ENCODE measurements at places on chromosomes 7 and 10.

DNA sequence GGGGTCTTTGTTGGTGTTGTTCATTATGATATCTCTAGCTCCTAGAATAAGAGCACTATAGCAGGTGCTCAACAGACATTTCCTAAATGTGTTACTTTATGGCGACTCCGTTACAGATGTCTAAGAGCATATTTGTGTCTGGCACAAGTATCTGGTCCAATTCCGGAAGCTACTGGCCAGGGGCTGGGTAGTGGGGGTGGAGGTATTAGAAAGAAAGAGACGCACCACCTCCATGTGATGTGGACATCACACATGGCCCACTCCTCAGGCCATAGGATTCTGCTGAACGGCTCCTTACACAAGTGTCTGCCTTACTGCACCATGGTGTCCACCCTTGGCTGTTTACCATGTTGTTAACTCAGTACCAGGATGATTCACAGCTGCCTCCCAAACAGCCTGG is 296.8 kb upstream of the MKI67 start:
- DNase-seq, result no peak

GRCh38 chr10:76149602-76150138 is 718.2 kb downstream of the LRMDA start:
- DNase-seq, result no peak

- DNase-seq, result no peak
These were observed 104.7 kb downstream of the ICA1 start for GRCh38 chr7:8157296-8157695.

DNA sequence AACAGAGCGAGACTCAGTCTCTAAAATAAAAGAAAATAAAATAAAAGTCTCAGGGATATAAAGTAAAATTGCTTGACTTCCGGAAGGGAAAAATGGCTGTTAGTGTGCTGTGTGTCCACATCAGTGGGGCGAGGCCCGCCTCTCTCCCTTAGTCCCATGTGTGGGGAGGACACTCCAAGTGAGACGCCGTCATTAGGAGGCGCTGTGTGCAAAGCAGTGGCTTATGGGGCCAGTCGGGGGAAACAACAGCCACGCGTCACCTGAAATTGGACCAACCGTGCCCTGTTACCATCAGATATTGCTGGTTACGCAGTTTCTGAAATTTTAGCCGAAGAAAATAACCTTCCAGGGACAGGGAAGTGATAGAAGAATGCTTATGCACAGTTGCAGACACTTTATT is 15.8 kb downstream of the SFXN4 start:
- no peak for DNase-seq

GRCh38 chr7:82429408-82429807 is 14.2 kb downstream of the CACNA2D1 start:
- no peak for DNase-seq

DNA sequence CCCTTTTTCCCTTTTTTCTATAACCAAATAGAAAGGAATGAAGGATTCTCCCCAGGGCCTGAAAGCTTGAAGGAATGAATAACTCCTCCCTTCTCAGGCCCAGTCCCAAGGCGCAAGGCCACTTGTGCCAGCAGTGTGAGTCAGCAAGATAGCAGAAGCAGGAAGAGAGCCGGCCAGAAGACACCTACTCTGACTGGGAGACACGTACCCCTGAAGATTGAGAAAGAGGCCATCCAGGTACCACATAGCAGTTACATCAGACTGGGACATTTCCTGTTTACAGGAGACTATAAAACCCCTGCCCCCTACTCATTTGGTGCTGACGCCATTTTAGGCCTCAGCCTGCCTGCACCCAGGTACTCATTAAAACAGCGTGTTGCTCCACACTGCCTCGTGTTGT is 65.5 kb downstream of the LRRC17 start:
- no peak for DNase-seq

DNA sequence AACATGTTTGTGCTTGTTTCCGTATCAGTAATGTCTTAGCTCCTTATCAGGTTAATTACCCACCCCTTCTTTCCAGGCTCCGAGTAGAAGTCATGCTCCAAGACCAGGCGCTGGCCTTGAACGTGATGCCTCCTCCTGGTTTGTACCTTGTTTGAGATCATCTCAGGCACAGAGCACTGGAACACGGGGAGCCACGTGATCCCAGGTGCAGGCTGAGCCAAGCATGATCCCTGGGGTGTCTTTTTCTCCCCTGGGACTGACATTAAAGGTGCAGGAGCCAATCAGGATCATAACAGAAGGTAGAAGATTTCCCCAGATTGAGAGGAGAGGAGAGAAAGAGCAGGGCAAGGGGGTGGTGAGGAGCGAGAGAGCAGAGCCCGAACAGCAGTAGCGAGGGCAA is 626.1 kb upstream of the GALNT17 start:
- no peak for DNase-seq

GRCh38 chr7:77940647-77941046 is 142.1 kb downstream of the PHTF2 start:
- no peak for DNase-seq

Data from right kidney (tissue), 9 donors.